ENCODE measurements at places on chromosomes 13 and 19.

DNA sequence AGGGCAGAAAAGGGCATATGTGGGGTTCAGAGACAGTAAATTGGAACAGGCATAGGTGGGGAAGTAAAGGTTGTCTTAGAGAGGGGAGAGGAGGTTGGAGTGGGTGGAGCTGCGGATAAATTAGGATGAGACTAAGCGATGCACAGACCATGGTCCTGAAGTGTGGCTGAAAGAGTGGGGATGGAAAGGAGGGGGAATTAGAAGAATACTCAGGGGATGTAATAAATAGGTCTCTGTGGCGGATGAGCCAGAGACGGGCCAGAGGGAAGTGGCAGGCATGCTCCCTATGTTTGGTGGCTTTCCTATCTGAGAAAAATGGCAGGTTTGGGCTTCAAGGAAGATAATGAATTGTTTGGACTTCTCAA, 123.4 kb downstream of the OLFM4 start:
- DNase-seq, result no peak

GRCh38 chr19:3944018-3944721, 11.3 kb downstream of the NMRK2 start:
- DNase-seq, result no peak

- no peak for DNase-seq
These were observed 108.2 kb downstream of the KCNRG start for GRCh38 chr13:50123515-50123861.

DNA sequence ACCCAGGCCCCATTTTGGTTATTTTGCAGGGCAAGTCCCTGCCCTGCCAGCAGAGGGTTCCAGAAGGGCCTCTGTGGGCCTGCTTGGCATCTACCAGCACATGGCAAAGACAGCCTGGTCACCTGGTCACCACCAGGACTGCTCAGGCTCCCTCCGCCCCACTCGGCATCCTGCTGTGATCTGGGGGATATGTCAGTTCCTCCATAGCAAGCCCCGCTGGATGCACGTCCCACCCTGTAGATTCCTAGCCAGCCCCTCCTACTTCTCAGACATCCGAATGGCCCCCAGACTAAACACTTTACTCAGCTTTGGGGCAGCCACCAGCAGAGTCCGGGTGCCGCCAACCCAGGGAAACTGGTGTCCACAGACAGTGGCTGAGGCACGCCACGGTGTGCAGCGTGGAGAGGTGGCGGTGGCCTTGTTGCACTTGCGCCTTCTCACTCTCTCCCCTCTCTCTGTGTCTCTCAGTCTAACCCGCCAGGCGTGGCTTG, 31.8 kb upstream of the USE1 start:
- DNase-seq, result no peak

DNA sequence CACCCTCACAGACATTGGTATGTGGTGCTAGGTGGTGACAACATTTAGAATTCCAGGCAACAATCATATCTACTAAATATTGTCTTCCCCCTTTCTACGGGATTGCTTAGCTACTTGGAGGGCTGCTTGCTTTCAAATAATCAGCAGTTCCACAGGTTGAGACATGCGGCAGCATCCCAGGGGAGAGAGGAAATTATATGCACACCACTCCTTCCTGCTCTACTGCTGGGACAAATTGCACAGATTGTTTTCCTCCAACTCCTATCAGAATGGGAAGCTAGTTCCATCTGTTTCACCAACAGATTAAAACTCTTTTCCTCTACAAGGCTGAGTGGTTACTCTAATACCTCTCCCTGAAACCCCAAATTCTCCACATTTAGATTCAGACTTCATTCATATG, 275.4 kb downstream of the DNAJC15 start:
- no peak for DNase-seq

DNA sequence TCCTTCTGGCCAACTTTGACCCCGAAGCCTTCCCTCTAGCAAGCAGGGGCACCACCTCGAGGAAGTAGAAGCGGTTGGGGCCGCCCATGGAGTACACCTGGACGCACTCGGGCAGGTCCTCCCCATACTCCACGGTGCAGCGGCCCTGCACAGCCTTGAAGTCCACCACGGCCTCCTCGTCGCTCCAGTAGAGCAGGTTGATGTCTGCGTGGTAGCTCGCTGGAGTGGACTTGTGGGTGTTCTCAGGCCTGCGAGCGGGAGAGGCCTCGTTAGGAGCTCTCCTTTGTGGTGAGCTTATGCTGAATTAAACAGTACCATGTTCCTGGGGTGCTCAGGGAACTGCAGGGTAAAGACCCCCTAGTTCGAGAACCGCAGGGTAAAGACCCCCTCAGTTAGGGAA, 22.3 kb upstream of the EIF3G start:
- DNase-seq, result no peak

GRCh38 chr19:4764393-4764660, 27.2 kb upstream of the FEM1A start:
- no peak for DNase-seq

DNA sequence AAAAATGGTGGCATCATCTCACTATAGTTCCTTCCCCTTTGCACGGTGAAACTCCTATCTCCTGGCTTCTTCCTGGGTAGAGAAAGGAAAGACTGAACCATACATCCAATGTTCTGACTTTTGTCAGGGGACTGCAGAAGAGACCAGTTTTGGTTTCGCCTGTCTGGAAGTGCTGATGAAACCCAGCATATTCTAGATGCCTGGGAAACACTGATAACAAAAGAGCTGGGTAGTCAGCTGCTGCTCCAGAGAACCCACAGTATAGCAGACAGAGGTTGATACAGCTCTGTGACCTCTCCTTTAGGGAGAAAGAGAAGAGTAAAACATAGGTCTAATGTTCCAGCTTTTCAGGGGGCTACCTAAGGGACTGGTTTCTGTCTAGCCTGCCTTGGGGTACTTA, 695.3 kb downstream of the DIAPH3 start:
- DNase-seq, result no peak

DNA sequence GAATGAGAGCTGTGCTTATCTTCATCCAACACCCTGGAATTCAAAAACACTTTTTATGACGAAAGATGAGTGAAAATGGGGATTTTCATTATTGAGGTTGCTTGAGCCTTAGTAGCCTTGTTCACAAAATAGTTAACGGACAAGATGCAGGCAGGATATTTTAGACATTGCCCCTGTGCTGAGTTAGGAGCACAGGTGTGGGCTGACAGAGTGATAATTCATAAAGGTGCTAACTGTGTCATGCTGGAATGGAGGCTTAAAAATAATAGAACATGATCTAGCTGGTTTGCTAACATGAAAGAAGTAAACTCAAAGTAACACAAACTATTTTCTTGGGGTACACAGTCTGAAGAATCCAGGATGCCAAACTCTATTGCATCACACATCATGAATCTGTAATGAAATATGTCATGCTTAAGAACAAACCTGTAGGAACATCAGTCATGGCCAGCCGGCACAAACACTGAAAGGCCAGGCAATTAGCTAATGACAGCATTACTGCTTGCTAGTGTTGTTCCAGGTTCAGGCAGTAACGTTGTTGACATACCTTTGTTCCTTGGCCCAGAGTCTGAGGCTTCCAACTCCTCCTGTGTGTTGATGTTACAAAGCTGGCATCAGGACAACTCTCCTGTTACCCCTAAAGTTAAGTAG, 55.3 kb downstream of the FRY start:
- DNase-seq, result no peak

GRCh38 chr13:45229172-45229571, 28.3 kb upstream of the KCTD4 start:
- DNase-seq, result no peak

- no peak for DNase-seq
These were observed 419.8 kb downstream of the SLITRK6 start for GRCh38 chr13:85379433-85379832.

DNA sequence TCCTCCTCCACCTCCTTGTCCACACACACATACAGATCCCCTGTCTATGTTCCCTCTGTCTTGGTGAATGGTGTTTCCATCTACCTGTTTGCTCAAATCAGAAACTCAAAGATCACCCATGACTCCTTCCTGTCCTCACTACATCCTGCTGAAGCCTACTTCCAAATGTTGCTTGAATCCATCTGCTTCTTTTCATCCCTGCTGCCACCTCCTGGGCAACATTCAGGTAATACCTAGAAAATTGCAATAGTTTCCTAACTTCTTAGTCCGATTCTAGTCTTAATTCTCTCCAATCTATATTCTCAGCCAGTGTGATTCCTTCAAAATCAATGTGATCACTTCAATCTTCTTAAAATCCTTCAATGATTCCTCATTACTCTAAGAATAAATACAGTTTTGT, 155.5 kb upstream of the STARD13 start:
- no peak for DNase-seq

DNA sequence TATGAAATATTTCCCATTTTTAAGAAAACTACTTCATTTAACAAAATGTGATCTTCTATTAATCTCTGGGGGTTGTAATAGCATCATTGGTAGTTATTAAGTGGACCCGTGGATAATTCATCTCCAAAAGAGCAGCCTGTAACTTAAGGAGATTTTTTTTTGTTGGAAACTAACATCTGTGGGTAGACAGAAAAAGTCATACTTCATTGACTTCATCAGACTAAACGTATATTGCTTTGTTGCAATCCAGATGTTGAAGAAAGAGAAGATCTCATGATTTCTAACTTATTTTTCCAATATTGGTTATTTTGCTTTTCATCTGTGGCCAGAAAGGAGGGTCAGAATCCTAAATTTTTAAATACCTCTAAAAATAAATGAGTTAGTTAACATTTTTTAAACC, 296.5 kb upstream of the MIR17HG start:
- no peak for DNase-seq

DNA sequence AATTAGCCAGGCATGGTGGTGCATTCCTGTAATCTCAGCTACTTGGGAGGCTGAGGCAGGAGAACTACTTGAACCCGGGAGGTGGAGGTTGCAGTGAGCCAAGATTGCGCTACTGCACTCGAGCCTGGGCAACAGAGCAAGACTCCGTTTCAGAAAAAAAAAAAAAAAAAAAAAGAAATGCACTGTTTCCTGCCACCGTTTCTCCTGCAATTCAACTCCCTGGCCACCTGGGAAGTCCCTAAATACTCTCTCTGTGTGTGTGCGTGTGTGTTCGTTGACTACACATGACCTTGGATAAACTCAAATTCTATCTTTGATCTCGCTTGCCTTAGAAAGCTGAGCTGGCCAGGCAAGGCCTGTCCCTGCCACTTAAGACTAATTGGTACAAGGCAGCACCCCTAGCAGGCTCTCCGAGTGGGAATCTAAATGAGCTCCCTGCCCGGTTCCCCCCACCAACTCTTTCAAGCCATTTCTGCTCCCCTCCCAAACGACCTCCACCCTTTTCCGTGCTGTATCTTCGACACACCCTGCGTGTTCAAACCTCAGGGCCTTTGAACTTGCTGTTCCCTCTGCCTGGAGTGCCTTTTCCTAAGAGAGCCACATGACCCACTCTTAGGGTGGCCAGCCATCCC, 5.2 kb upstream of the BCAT2 start:
- no peak for DNase-seq

- DNase-seq, result no peak
These were observed 126.8 kb upstream of the SPATA13 start for GRCh38 chr13:24033527-24034302.

DNA sequence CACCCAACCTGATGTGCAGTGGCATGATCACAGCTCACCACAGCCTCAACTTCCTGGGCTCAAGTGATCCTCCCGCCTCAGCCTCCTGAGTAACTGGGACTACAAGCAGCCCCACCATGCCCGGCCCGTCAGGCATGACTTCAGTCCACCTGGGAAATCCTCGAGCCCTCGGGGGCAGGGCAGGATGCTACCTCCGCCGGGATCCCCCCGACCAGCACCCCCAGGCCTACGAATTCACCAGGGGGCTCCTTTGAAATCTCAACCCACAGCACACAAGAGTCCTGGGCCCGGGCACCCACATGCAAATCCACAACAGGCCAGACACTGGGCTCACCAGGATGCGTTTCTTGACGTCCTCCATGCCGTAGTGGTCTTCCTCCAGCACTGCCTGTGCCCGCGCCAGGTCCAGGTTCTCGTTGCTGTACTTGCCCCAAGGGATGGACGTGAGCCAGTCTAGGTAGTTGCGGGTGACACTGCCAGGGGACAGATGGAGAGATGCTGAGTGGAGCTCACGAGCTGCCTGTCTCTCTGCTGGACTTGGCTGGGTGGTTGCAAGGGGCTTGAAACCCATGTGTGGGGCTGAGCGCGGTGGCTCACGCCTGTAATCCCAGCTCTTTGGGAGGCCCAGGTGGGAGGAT, 10.5 kb downstream of the RPL36 start:
- DNase-seq, result no peak

- peak; percentile 76 for DNase-seq
These were observed 15.7 kb downstream of the GARRE1 start for GRCh38 chr19:34269968-34270621.

GRCh38 chr13:47903836-47904235, 97.2 kb downstream of the SUCLA2 start:
- DNase-seq, result no peak

DNA sequence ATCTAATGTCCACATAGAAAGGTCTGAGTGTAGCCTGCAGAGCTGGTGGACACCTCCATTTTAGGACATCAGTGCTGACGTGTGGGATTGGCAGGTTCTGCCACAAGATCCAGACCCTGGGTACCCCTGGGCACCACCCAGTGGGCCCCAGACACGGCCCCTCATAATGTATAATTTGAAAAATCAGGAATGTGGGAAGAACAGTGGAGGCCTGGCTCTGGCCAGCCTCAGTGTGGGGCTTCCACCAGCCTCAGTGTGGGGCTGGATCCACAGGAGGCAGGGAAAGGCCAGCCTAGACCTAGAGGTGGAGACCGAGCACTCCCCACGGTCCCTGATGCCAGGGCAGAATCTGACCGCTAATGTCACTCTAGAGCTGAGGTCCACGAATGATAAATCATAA, 150.7 kb upstream of the SOX1 start:
- no peak for DNase-seq

GRCh38 chr13:80276371-80277289, 64.3 kb downstream of the SPRY2 start:
- no peak for DNase-seq

- no peak for DNase-seq
These were observed 58.9 kb downstream of the ERICH4 start for GRCh38 chr19:41501854-41502253.

GRCh38 chr13:60135344-60135743, 28.4 kb downstream of the DIAPH3 start:
- no peak for DNase-seq

- no peak for DNase-seq
These were observed 6.1 kb downstream of the CDX2 start for GRCh38 chr13:27962982-27963381.

- DNase-seq, result peak; percentile 69
These were observed 263.1 kb upstream of the RXFP2 start for GRCh38 chr13:31476266-31476665.

- DNase-seq, result no peak
These were observed 150.6 kb downstream of the GPC6 start for GRCh38 chr13:93377196-93377595.

GRCh38 chr13:29532116-29532515, 63.4 kb downstream of the SLC7A1 start:
- DNase-seq, result no peak

GRCh38 chr13:20131057-20131832, 29.6 kb downstream of the GJA3 start:
- DNase-seq, result no peak

DNA sequence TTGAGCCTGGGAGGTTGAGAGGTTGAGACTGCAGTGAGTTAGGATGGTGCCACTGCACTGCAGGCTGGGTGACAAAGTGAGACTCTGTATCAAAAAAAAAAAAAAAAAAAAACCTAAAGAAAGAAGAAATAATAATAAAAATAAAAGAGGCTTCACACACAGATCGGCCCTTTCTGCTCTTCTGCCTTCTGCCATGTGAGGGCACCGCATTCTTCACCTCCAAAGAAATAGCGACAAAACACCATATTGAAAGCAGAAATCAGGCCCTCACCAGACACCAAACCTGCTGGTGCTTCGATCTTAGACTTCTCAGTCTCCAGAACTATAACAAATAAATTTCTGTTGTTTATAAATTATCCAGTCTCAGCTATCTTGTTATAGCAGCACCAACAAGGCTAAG, 3.0 kb downstream of the ZNF649 start:
- DNase-seq, result no peak

GRCh38 chr19:47032171-47032811, 12.7 kb downstream of the NPAS1 start:
- DNase-seq, result no peak

Data from Right ventricle myocardium inferior (tissue), 1 donor.